ENCODE measurements at places on chromosomes 2 and 18.

DNA sequence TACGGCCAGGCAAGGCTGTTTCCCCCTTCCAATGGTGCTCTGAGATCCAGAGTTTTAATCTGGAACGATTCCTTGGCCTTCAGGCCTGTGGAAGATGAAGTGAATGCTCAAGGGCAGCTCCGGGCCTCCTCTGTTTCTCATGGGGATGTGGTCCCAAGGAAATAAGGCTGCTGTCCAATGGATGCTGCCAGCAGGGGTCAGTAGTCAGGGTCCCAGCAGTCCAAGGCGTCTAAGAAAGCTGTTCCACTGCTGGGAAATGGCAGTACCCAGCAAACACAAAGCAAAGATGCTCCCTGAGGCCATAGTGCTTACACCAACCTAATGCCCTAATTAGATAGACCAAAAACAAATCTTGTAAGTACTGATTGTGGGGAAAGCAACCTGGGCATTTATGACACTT is 12.5 kb downstream of the NMS start:
- no peak for DNase-seq

- DNase-seq = no peak
These were observed 13.2 kb downstream of the KCTD18 start for GRCh38 chr2:200496696-200497095.

GRCh38 chr18:24862201-24862816 is 401.9 kb downstream of the HRH4 start:
- no peak for DNase-seq

- DNase-seq = no peak
These were observed 389.7 kb downstream of the TXNL1 start for GRCh38 chr18:56248610-56249235.

- DNase-seq = no peak
These were observed 6.3 kb downstream of the SNORC start for GRCh38 chr2:232876161-232876977.

DNA sequence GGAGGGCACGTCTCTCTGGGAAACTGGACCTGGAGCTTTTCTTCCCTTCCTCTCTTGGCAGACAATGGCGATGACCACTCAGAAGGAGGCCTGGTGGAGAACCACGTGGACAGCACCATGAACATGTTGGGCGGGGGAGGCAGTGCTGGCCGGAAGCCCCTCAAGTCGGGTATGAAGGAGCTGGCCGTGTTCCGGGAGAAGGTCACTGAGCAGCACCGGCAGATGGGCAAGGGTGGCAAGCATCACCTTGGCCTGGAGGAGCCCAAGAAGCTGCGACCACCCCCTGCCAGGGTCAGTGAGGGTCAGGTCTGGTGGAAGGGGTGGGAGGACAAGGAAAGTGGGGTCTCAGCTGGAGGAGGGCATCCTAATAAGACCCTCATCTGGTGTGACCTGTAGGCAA is 27.3 kb downstream of the IGFBP2 start:
- no peak for DNase-seq

- no peak for DNase-seq
These were observed 365.8 kb upstream of the RND3 start for GRCh38 chr2:150853263-150853662.

- DNase-seq = no peak
These were observed 43.5 kb upstream of the ELAC1 start for GRCh38 chr18:50924372-50924771.

- no peak for DNase-seq
These were observed 11.0 kb upstream of the RNF144A start for GRCh38 chr2:6906165-6906741.

DNA sequence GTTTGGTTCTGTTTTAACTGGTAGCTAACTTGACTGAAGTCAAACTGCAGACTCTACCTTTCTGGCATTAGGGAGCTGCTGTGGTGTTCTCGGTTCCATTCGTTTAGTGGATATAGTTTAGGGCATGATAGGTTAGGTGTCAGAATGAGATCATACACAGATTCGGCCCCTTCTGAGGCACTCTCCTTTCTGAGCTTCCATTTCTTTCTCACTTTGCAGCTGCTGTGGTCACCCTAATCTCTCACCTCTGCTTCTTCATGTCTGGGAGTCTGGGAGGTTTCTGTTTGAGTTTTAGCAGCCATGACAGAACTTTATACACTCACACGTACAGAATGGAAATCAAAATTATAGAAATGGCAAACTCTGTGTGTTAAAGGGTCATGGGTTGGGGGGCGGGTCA is 122.8 kb downstream of the ATP9B start:
- no peak for DNase-seq

GRCh38 chr2:26940001-26940400 is 30.4 kb upstream of the MAPRE3 start:
- DNase-seq = no peak

DNA sequence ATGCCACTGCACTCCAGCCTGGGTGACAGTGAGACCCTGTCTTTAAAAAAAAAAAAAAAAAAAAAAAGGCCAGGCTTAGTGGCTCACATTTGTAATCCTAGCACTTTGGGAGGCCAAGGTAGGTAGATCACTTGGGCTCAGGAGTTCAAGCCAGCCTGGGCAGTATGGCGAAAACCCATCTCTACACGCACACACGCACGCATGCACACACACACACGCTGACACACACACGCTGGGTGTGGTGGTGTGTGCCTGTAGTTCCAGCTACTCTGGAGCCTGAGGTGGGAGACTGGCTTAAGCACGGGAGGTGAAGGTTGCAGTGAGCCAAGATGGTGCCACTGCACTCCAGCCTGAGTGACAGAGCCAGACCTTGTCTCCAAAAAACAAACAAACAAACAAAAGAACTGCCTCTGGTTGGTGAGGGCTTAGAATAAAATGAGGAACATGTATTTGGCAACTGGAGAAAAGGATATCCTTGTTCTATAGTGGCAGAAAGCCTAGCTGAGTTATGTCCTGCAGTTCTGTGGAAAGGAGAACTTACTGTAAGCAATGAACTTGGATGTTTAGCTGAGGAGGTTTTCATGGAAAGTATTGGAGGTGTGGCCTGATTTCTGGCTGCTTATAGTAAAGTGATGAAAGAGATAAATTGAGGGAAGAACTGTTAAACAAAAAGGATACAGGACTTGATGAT is 34.0 kb downstream of the HAT1 start:
- no peak for DNase-seq

DNA sequence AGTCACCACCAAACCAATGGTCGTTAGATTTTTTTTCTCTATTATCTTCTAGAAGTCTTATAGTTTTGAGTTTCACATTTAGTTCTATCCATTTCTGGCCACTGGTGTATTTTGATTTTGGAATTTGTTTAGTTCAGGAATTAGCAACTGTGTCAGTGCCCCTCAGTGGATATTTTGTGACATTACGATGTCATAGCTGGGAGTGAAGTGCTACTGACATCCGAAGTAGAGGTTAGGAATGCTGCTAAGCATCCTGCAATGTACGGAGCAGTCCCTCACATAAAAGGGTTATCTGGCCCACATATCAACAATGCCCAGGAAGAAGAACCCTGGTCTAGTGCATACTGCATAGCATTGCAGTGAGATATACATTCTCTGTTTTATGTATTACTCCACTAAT is 157.4 kb upstream of the RGPD4 start:
- no peak for DNase-seq

DNA sequence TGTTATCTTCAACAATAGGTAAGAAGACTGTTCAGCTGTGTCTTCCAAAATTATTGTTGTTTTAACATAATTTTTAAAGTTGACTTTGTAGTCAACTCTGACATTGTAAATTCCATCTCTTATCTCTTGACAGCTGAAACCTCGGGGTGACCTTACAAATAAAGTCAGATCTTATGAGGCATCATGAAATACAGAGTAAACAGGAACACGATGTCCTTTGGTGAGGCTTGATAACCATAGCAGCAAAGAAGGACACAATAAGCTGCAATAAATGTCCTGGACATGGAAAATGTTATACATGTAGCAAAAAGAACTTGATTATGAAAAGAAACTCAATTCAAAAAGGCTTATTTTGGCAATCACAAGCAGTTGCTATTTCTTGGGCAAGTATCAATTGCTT is 618.9 kb upstream of the SLC39A10 start:
- no peak for DNase-seq

- no peak for DNase-seq
These were observed 9.7 kb downstream of the CMPK2 start for GRCh38 chr2:6855860-6856547.

- no peak for DNase-seq
These were observed 11.6 kb upstream of the OLA1 start for GRCh38 chr2:174259981-174260380.

- no peak for DNase-seq
These were observed 78.6 kb upstream of the LDLRAD4 start for GRCh38 chr18:13139885-13140450.

- DNase-seq = no peak
These were observed 4.6 kb downstream of the CDCA7 start for GRCh38 chr2:173359231-173359630.

DNA sequence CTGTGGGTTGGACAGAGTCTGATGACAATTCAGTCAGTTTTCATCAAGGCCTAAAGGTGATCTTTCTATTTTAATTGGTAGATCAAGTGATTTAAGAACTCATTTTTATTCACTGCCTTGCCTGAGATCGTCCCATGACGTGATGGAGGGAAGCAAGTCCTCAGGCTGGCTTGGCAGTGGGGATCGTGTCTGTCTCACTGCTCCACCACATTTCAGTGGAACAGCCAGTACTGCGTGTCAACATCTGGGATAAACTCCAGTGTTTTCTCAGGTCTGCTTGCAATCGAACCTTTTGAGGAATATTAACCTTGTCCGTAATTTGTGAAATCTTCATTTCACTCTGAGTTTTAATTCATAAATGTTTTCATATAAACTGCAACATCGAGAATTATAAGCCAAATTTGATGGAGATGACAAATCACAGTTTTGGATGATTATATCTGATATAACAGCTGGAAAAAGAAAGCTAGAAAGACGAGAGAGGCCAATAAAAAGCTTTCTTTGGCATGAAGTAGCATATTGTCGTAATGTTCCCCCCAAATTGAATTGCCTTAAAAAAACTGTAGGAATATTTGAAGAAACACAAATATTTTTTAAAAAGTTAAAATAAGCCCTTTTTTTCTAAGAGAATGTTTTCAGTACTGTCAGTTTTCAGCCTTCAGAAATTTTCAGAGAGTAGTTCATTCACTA is 414.7 kb upstream of the SPRED2 start:
- DNase-seq = no peak

DNA sequence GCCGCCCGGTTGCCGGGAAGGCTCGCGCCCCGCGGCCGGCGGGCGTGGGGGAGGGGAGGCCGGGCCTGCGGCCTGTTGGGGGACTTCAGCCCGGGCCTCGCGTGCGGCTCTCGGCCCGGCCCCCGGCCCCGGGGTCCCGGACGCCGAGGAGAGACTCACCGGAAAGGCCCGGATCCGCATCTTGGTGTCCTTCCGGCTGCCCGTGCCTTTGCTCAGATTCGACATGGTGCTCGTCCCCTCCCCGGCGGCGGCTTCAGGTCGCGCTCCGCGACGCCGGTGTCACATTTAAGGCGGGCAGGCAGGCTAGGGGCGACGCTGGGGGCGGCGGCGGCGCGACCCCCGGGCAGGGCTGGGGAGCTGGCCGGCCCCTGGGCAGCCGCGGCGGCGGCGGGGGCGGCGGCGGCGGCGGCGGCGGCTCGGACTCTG is 365 bp downstream of the CUL3 start:
- DNase-seq = peak; percentile 26

GRCh38 chr18:53033128-53033527 is 693.1 kb downstream of the DCC start:
- no peak for DNase-seq

DNA sequence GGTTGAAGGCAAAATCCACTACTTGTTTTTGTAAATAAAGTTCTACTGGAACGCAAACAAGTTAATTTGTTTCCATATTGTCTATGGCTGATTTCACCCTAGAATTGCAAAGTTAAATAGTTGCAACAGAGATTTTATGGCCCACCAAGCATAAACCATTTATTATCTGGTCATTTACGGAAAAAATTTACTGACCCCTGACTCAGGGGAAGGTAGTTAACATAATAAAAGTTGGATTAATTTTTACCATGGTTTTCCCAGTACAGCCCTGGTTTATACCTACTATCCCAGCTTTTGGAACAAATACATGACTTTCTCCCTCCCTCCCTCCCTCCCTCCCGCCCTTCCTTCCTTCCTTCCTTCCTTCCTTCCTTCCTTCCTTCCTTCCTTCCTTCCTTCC is 588.9 kb upstream of the TMEFF2 start:
- no peak for DNase-seq

- DNase-seq = no peak
These were observed 12.8 kb upstream of the WIPF1 start for GRCh38 chr2:174610243-174610995.

GRCh38 chr2:168404764-168405163 is 51.3 kb upstream of the CERS6 start:
- no peak for DNase-seq

- no peak for DNase-seq
These were observed 154.7 kb upstream of the CNTNAP5 start for GRCh38 chr2:123870206-123870880.

DNA sequence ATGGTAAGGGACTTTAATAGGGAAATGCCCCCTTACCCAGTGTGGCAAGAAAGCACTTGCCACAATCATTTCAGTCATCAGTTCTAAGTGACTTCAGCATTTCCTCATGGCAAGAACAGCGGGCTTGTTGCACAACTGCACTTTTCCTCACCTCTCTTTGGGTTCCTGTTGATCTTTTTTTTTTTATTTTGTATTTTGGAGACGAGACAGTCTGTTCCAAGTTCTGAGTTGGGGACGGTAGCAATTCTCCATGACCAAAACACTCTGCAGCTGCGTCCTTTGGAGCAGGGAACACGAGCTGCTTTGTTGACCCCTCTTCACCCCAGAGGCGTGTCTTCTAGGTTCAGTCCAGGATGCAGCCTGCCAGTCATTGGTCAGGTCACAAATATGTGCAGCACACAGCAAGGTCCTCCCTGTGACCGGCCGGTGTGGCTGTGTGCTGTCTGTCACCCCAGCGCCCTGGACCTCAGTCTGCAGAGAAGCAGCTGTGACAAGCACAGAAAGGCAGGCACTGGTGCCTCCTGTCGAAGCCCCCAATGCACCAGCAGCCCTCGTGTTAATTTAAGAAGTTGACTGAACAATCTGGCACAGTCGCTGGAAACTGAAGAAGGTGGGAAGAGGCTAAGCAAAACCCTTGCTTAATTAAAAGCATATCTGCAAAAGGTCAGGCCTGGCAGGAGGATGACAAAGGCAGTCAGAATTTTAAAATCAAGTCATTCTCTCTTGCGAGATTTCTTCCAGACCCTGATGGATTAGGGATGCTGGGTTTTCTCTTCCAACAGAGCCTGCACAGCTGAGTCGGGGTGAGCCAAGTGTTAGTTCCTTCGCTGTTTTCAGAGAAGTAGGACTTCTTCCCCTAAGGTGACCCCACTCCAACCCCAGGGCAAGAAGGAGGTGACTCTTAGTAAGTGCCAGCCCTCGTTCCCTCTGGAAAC is 96.7 kb upstream of the COPS8 start:
- DNase-seq = no peak

DNA sequence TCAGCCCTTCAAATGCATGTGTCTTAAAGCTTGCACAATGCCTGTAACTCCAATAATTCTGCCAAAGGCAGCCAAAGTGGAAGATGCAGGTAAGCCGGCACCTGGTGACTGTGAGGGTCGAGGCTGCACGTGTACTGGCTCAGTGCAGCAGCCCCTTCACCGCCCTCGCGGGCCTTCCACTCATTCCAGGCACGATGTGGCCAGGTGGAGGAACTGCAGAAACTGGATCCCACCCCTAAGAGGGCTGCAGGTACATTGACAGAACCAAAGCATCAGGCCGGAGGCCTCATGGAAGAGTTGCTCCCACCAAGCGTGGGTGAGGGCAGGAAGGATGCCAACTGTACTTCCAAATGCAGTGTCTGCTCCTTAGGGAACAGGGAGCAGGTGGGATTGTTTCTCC is 253.4 kb downstream of the HDAC4 start:
- no peak for DNase-seq

All from stimulated activated CD8-positive, alpha-beta memory T cell treated with anti-CD3 and anti-CD28 coated beads, Interleukin-7, amount 100 ng/mL, for 48 hours (primary cell).